GOT3 (cell line): ENCODE measurements at places on chromosomes 5 and 9.

DNA sequence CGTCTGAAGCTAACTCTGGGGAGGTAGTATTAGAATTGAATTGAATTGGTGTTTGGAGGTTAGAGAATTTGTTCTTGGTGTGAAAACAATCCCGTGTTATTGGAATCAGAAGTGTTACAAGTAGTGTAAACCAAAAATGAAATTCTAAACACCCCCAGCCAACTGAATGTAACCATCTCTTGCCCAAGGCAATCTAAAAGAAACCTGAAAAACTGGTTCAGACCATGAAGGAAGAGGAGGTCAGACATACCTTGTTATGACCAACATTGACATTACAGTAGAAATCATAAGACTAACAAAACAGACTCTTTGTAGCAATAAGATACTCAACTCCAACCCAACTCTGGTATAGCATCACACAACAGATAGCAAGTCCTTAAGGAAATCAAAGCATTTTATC lies 159.0 kb downstream of the TUSC1 start:
- DNase-seq, result no peak

DNA sequence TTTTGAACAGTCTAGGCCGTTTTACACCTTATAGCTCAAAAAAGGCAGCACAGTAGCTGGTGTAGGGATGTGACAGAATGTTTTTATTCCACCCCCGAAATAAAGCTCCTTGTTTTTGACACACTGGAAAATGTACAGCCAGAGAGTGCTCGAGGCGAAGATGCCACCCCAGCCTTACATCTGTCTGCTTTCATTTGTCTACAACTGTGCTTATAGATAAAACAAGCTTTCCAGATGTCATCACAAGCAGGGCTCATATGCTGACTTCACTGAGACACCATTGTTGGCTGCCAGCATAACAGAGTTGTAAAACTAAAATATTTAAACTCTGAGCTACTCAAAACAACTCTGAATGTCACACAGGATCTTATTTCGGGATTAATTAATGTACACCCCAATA lies 386.3 kb downstream of the BNC2 start:
- DNase-seq, result no peak

DNA sequence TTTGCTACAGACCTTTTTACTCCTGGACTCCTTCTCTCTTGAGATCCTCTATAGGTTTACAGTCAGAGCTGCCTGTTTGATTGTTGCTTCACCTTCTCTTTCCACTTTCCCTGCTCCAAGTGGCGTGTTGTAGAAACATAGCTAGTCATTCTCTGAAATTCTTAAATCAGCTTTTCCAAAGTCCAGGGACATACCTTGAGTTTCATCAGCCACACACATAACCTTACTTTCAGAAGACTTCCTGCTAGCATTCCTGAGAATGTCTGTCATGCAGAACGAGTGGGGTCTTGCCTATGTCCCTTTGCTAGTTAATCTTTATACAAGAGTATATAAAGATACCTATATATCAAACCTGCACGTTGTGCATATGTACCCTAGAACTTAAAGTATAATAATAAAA lies 230.3 kb upstream of the ZNF462 start:
- no peak for DNase-seq

- no peak for DNase-seq
Observed at GRCh38 chr9:122403381-122404000, 32.7 kb downstream of the PTGS1 start.

DNA sequence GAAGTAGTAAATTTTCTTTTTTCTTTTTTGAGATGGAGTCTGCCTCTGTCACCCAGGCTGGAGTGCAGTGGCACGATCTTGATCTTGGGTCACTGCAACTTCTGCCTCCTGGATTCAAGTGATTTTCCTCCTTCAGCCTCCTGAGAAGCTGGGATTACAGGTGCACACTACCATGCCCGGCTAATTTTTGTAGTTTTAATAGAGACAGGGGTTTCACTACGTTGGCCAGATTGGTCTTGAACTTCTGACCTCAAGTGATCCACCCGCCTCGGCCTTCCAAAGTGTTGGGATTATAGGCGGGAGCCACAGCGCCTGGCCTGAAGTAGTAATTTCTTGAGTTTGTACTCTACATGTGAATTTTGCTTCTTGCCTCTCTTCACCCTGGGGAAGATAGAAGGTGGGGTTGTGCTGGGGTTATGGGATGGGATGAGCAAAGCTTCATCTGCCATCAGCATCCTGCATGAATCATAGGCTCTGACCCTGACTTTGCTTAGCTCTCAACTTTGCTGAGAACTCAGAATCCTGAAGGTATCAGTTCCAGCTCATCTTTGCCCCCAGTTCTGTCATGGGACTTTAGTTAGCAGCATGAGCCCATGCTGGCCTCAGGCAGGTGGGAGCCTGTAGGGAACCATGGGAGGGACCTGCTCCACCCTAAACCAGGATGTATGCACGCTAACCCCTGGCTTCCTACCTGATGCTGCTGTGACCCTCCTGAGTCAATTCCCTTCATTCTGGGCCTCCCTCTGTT lies 9.3 kb upstream of the CCL21 start:
- DNase-seq, result no peak

DNA sequence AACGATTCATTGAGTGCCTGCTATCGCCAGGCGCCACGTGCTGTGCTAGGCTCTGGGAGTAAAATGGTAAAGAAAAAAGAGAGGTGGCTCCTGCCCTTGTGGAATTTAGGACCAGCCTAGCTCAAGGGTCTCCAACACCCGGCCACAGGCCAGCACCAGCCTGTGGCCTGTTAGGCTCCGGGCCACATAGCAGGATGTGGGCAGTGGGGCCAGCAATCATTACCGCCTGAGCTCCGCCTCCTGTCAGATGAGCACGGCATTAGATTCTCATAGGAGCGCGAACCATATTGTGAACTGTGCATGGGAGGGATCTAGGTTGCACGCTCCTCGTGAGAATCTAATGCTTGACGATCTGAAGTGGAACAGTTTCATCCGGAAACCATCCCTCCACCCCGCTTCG lies 1.5 kb downstream of the RMRP start:
- DNase-seq, result no peak

GRCh38 chr5:10167806-10168205 lies 81.9 kb downstream of the ATPSCKMT start:
- no peak for DNase-seq

- no peak for DNase-seq
Observed at GRCh38 chr9:136028760-136029470, 66.2 kb downstream of the NACC2 start.

GRCh38 chr9:72703574-72703973 lies 182.2 kb downstream of the TMC1 start:
- DNase-seq, result no peak

DNA sequence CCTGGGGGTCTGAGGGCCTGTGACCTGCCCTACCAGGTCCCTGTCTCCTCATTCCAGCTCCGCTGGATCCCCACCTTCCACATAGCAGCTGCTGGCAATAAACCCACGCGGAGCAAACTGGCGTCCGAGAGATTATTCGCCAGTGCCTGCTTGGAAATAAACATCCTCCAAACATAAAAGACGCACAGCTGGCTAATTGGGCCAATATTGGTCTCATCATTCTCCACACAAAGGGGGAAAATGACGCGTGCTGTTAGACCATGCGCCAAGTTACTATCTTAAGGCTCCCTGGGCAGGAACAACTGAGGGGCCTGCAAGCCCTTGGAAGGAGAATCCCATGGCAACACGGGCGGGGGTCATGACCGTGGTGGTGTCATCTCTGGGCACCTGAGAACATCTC lies 73.3 kb upstream of the SARDH start:
- no peak for DNase-seq

DNA sequence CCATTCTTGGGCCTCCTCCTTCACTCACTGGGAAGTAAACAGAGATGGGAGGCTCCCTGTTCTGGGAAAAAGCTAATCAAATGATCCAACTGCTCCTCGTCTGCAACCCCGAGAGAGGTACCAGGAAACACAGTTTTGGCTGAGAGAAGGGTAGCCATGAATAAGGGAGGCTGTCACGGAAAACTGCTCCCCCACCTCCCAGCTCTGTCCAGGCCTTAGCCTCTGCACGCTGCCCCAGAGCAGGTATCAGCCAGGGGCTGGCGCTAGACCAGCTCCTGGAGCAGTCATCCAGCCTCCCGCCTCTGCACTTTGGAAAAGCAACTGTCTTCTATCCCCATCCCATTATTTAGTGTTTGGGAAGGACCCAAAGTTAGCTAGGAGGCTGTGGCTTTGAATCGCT lies 266.1 kb downstream of the NDUFS4 start:
- DNase-seq, result no peak

GRCh38 chr5:146301626-146302025 lies 37.0 kb upstream of the POU4F3 start:
- DNase-seq, result no peak

DNA sequence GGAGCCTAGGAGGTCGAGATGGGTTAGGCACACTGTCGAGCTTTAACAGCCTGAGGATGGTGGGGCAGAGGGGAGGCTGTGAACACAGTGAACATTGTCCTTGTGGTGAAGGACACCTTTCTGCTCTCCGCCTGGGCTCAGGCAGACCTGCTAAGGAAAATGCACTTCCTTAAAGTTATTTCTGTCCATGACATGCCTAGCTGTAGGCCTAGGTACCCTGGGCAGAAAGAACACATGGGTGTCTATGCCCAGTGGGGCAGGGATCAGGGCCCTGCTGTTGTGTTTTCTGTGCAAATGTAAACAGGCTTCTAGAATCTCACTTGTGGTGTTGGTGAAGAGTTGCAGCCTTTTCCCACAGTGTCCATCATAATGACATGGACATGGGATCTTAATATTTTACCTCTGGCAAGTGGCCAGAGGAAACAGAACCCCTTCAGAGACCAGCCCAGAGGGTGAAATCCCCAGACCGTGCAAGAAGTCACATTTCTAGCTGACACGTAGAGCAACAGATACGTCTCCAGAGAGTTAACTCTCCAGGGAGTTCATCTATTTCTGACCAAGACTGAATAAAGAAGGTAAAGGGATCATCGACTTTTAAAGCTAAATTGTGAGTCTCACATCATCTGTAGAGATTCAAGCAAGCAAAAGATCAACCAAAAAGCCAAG lies 79.2 kb downstream of the C9orf152 start:
- no peak for DNase-seq

- no peak for DNase-seq
Observed at GRCh38 chr5:179166886-179167841, 107.0 kb downstream of the ZNF354C start.

GRCh38 chr5:133859073-133859472 lies 109.4 kb downstream of the C5orf15 start:
- DNase-seq, result no peak

- DNase-seq, result no peak
Observed at GRCh38 chr5:58108511-58108910, 351.4 kb downstream of the PLK2 start.

GRCh38 chr5:169711551-169712225 lies 74.6 kb downstream of the DOCK2 start:
- no peak for DNase-seq

DNA sequence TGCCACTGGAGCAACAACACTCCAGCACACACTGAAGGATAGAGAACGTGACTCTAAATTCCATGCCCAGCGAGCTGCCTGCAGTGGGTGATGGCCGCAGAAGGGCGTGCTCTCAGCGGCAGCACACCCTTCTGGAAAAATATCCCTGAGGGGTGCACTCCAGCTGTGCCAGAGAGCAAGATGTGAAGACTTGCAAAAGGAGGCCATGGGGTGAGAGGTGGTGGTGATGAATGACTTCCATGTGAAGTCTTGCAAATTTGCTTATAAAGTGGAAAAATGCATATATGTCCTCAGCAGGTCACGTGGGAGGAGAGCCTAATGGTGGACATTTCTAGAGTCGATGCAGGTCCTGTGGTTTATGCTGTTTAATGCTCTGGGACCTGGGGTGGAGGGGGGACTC lies 39.8 kb upstream of the COL5A1 start:
- no peak for DNase-seq

DNA sequence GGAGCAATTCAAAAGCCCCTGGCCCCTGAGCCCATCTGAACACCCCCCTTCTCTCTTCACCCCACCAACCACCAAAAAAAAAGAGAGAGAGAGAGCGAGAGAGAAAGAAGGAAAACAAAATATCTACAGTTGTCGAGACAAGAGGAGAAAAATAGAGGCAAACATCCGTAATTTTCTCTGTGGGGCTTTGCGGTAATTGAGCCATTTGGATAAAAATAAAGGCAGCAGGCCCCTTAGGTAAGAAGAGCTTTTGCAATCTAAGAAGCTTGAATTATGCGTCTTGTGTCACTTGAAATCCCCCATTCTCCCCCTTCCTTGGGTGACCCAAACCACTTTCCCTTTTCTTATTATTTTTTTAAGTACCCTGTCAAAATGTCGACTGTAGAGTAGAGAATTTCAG lies 35.5 kb upstream of the FUBP3 start:
- DNase-seq, result no peak

GRCh38 chr5:5371005-5371404 lies 51.5 kb upstream of the ICE1 start:
- DNase-seq, result no peak

GRCh38 chr5:78610636-78611035 lies 37.9 kb downstream of the LHFPL2 start:
- DNase-seq, result no peak

GRCh38 chr9:35646153-35646532 lies 4.6 kb downstream of the SIT1 start:
- DNase-seq, result no peak

- DNase-seq, result no peak
Observed at GRCh38 chr9:94638335-94639060, 820 bp downstream of the FBP1 start.

- DNase-seq, result no peak
Observed at GRCh38 chr9:95506428-95506677, 10.4 kb downstream of the PTCH1 start.

DNA sequence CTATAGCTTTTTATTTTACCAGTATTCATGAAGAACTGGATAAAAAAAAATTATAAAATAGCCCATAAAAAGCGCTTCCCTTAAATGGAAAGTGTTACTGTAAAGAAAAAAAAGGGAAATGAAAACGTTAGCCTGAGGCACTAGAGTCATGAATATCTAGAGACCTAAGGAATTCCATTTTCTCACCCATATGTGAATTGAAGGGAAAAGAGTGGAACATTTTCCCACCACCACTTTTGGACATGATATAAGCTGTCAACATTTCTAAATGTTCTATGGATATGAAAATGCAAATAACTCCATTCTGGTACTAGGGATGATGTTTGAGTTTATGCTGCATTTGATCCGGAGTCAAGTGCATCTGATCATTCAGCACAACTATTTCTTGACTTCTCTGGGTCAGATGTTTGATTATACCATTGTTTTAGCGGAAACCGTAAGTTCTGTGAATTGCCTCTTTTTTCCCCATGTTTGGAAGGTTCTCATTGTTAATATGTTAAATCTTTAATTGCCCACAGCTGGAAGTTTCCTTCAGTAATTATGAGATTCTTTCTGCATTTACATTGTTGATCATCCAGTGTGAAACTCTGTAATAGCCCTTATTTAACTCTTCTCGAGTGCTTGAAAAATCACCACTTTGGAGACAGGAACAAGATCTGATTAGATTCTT lies 467.4 kb upstream of the SEMA6A start:
- no peak for DNase-seq
